ENCODE measurements at places on chromosomes 3 and 15.

GRCh38 chr15:96177279-96177678 lies 153.2 kb upstream of the NR2F2 start:
- no peak for DNase-seq

- no peak for DNase-seq
Observed at GRCh38 chr3:20305647-20306046, 119.6 kb upstream of the SGO1 start.

- DNase-seq: no peak
Observed at GRCh38 chr15:85752491-85752961, 42.2 kb downstream of the KLHL25 start.

GRCh38 chr3:81592101-81592500 lies 169.3 kb downstream of the GBE1 start:
- no peak for DNase-seq

DNA sequence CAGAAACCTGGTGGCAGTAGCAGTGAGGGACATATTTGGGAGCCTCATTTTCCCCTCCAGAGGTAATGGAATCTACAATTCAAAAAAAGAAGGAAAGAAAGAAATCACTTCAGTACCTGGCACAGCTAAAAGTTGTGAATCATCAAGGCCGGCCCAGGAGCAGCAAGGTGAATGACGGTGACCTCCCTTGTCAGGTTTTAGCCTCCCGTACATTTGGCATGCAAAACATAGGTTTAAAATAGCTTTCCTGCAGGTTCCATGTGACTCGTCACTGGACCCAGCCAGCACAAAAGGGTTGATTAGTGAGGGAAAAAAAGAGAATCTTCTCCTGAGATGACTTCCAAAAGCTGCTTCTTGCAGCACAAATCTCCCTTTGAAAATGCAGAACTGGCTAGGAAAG lies 394.2 kb downstream of the LSAMP start:
- no peak for DNase-seq

Measured in stimulated activated CD8-positive, alpha-beta memory T cell treated with anti-CD3 and anti-CD28 coated beads, Interleukin-12 subunit alpha, Interleukin-12 subunit beta, amount 100 ng/mL, for 1 hour (primary cell).